Activated T-cell treated with anti-CD3 and anti-CD28 coated beads, Interleukin-2, amount 50 U/mL, for 24 hours (primary cell): ENCODE measurements at places on chromosomes 1 and 21.

DNA sequence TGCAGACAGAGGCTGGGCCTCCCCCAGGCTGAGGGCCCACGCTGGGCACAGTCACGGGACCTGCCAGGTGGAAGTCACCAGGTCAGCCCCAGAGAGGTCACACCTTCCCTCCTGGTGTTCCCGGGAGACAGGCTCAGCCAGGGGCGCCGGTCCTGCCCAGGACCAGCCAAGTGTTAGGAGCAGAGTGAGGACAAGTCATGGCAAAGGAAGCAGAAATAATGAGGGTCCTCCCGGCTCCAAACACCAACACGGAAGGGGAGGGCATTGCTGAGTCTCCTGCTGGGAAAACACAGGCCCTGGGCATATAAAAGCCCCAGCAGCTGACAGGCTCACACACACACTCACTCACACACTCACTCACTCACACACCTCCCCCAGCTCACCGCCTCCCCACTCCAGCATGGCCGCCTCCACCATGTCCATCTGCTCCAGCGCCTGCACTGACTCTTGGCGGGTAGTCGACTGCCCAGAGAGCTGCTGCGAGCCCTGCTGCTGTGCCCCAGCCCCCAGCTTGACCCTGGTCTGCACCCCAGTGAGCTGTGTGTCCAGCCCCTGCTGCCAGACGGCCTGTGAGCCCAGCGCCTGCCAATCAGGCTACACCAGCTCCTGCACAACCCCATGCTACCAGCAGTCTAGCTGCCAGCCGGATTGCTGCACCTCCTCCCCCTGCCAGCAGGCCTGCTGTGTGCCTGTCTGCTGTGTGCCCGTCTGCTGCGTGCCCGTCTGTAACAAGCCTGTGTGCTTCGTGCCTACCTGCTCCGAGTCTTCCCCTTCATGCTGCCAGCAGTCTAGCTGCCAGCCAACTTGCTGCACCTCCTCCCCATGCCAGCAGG is at the start of gene KRTAP10-10:
Gene KRTAP10-10 (plus strand): TSS at position 339 of the 833 bp plus-strand sequence. CDS start 62 bp downstream, at position 401.
- no peak for DNase-seq

GRCh38 chr21:16708101-16708835 is 804.6 kb upstream of the CXADR start:
- DNase-seq, result no peak

DNA sequence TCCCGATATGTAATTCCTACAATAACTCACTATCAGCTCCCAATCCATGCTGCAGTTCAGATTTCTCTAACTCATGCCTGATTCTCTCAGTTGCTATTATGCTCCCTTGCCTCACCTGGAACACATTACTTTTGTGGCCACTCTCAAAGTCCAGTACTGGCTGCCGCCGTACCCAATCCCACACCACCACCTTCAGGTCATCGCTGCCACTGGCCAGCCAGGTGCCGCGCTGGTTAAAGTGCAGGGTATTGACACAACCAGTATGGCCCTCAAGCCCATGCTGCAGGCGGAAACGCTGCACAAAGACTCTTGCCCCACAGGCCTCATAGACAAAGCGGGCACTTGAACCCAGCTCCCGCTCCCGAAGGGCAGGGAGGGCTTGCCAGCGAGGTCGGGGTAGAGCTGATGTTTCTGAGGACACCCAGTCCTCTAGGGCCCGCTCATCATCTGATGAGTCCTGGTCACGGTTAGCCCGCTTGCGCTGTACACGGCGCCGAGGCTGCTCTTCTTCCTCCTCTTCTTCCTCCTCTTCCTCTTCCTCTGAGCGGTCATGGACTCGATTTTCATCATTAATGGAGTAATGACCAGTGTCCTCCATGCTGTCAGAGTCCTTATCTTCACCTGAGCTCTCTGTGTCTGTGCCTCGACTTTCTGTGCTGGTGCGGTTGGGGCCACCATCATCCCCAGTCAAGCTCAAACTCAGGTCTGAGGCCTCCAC is 22.6 kb downstream of the DCAF8 start:
- DNase-seq, result no peak

GRCh38 chr1:15962671-15963362 is 13.1 kb downstream of the ZBTB17 start:
- DNase-seq, result no peak

DNA sequence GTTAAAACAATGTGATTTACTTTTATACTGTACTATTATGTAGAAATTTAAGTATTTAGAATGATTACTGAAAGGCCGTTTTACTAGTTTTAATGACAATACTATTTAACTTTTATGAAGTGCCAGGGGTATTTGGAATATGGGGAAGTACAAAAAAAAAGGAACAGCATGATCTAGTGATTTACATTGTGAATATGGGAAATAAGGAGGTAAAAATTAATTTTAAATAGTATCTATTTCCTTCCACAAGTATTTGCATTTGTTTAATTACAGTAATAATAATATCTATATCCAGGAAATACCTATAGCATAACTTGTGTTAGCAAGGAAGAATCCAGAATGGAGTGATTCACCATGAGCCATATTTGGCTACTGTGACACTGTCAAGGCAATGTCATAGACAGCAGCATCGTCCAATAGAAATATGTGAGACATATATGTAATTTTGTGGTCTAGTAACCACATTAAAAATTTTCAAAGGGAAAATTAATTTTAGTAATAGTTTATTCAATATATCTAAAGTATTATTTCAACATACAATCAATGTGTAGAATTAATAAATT is 22.0 kb downstream of the CNST start:
- no peak for DNase-seq

GRCh38 chr1:184870319-184870718 is 104.0 kb downstream of the NIBAN1 start:
- DNase-seq, result no peak

DNA sequence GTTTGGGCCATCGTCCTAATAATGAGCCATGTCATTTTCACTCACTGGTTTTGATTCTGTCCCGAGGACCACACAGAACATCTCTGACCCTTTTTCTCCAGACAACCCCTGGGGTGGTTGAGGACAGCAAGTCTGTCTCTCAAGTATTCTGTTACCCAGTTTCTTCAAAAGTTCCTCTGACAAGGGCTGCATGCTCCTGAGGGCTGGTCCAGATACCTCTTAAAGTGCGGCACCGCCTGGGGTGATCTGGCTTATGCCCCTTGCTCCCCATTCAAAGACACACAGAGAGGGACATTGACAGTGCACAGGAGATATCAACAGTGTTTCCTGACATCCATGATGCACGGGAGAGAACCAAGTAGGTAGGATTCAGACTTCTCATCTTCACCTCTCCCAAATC is 132.9 kb upstream of the EDN2 start:
- no peak for DNase-seq

GRCh38 chr1:112674440-112674985 is at the start of gene MOV10:
MOV10 (plus strand) TSS chr1:112674659; CDS start chr1:112674913, 254 bp downstream.
- DNase-seq, result peak; percentile 73

GRCh38 chr1:220426989-220427388 is 100.9 kb upstream of the MARK1 start:
- no peak for DNase-seq

DNA sequence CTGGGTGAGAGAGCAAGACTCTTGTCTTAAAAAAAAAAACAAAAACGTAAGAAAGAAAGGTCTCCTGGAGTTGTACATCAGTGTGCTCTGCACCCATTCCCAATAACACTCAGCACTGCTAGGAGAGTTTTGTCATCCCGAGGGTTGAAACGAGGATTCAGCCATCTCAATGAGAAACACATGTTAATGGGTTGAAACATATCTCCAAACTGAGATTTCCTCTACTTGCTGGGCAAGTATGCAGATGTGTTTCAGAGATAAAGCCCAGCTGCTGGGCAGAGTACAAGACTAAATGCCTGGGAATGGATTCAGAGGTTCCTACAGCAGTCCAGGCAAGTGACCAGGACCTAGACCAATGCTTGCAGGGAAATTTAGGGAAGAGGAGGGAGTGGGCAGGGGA is 2.6 kb upstream of the MFN2 start:
- no peak for DNase-seq

GRCh38 chr21:21156957-21157356 is 158.7 kb downstream of the NCAM2 start:
- no peak for DNase-seq

GRCh38 chr1:225449774-225450173 is 21.9 kb upstream of the LBR start:
- no peak for DNase-seq
